Activated CD8-positive, alpha-beta memory T cell treated with anti-CD3 and anti-CD28 coated beads, Interleukin-2, amount 50 U/mL, for 4 hours (primary cell): ENCODE measurements at places on chromosomes 6 and 20.

- DNase-seq = no peak
Observed at GRCh38 chr20:36173451-36173933, 19.0 kb downstream of the EPB41L1 start.

DNA sequence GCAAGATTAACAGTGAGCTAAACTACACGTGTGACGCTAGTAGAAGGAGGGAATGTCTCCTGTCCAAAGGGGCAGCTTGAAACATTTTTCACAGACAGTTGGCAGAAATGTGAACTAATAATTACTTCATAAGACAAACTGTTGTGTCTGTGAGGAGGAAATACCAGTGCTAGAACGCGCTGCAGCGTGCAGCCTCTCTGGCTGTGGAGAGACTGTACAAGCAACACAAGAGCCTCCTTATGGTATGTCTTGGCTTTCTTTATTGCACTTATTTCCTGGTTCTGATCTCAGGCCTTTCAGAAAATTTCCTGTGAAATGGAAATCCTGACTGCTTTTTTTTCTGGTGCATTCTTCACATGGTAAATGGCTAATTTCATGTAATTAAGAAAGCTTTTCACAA, 25.3 kb upstream of the TIAM2 start:
- DNase-seq = no peak

GRCh38 chr6:151185148-151185547, 54.6 kb upstream of the AKAP12 start:
- DNase-seq = no peak

DNA sequence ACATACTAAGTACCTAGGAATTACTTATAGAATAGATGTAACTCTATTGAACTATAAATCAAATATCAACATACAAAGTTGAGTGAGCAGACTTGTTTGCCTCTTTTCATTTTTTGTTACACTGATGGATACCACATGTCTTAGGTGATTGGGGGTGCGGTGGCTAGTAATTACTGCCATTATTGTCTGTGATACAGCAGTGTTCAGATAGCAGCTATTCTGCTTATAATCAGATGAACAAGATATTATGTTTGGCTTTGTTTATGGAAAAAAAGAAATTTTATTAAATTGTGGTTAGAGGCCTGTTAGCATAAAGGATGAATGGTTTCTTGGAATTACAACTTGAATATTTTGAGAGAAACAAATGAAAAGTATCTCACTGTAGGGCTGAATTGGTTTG, 55.9 kb downstream of the KCNQ5 start:
- no peak for DNase-seq

GRCh38 chr20:62367136-62367632, at the start of gene LAMA5:
LAMA5 (minus strand) TSS chr20:62367312; CDS start chr20:62367245, 67 bp downstream.
- no peak for DNase-seq

DNA sequence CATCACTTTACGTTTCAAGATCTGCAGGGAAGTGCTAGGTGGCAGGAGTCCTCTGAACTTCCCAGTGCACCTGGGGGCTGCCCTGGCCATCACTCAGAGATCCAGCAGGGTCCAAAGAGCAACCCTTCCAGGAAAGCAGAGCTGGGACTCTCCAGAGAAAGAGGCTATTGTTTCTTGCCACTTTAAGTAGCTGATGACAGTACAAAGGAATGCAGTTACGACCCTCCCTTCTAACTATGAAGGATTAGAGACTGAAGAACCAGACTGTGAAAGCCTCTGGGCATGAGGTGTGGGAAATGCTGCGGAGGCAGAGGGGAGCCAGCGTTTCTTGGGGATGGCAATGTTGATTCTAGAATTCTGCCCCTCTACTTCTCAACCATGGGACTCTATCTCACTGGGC, 189.1 kb upstream of the SUPT3H start:
- no peak for DNase-seq

- no peak for DNase-seq
Observed at GRCh38 chr6:169510871-169511270, 191.0 kb downstream of the WDR27 start.

- DNase-seq = no peak
Observed at GRCh38 chr20:36736451-36737182, 9.3 kb downstream of the NDRG3 start.

GRCh38 chr6:130534627-130535026, 168.8 kb downstream of the TMEM200A start:
- no peak for DNase-seq

- no peak for DNase-seq
Observed at GRCh38 chr6:30264743-30265142, 51.5 kb upstream of the TRIM26 start.

GRCh38 chr6:138657065-138657425, 116.5 kb upstream of the CCDC28A start:
- no peak for DNase-seq

DNA sequence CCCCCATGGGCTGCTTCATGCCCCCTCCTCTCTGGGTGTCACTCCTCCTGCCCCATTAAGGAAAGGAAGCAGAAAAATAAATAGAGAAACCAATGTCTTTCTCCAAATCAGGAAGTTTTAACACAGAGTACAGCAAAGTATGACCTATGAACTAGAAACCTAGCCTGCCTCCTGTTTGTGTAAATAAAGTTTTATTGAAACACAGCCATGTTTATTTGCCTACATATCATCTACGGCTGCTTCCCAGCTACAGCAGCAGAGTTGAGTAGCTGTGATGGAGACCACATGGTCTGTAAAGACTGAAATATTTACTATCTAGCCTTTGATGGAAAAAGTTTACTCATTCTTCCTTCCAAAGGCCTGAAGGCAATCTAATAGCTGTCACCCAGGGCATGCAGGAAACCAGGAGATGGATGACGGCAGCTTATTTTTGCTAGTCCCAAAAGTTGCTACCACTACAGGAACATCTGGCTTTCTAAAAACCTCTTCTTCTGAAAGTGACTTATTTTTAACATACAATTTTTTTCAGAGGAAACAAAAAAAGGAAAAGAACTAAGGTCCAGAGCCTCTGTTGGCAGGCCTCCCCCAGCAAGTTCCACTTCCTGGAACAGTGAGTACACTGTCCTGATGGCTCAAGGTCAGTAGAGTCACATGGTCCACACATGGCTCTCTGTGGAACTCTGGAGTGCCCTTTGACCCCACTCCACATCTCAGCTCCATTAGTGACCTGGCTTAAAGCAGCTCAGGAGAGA, 287.8 kb downstream of the PTPRT start:
- no peak for DNase-seq

DNA sequence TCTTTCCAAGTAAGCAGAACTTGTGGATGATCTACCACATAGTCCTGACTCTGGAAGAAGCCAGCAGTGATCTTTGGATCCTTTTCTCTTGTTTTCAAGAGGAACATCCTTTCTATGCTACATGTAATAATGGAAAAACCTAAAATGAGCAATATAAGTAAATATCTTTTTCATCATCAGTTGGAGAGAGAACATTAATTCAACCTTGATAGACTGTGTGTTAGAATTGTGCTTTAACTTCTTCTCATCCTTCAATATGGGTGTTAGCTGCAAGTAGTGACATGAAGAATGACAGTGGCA, 65.6 kb upstream of the IFNGR1 start:
- no peak for DNase-seq

DNA sequence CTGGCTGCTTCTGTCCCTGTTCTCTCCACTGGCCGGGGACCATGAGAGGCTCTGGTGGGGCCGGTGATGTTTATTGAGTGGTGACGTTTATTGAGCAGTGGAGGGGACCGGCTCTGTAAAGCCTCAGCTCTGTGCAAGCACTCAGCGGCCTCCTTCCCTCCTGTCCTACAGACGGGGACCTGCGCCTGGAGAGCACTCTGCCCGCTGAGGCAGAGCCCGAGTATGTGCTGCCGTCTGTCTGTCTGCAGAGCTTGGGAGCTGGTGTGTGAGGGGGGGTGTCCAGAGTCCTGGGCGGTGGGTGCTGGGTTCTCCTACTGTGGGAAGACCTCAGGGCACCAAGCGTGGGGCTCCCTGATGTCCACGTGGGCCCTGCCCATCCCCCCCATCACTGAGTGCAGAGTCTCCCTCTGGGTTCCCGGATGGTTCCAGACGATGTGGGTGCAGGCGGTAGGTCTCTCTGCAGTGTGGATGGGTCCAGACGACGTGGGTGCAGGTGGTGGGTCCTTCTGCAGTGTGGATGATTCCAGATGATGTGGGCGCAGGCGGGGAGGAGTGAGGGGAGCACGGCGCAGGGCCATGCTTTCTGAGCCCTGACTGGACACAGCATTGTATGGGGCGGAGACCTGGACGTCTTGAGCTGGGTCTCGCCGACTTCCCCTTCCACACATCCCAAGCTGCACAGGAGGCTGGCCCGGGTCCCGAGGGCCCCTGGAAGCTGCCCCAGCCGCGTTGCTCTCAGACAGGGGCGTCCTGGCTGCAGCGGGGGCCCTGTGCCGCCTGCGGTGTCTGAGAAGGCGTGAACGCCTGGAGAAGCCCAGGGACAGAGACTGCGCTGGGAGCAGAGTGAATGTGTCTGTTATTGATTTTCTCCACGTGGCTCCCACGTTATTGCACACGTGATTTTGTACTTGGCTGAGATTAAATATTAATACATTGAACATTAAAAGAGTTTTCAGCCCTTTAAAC, 14.9 kb upstream of the BHLHE23 start:
- DNase-seq = no peak

DNA sequence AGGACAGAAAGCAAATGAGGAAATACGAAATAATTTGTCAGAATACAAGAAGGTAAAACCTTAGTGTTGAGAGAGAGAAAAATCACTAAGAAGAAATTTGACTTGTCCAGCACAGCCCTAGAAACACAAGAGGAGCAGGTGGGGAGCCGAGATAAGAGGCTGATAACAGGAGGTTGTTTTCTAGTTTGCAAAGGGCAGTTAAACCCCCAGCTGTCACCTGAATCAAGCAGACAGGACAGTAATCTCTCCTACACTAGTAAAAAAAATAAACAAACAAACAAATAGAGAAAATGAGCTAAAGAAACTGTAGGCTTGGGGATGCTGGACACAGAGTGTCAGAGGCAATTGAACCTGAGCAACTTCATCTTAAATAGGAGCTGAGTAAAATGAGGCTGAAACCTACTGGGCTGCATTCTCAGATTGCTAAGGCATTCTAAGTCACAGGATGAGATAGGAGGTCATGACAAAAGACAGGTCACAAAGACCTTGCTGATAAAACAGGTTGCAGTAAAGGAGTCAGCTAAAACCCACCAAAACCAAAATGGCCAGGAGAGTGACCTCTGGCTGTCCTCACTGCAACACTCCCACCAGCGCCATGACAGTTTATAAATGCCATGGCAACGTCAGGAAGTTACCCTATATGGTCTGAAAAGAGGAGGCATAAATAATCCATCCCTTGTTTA, 40.4 kb downstream of the FAM184A start:
- no peak for DNase-seq

- DNase-seq = no peak
Observed at GRCh38 chr6:113809826-113810225, 47.3 kb upstream of the MARCKS start.

DNA sequence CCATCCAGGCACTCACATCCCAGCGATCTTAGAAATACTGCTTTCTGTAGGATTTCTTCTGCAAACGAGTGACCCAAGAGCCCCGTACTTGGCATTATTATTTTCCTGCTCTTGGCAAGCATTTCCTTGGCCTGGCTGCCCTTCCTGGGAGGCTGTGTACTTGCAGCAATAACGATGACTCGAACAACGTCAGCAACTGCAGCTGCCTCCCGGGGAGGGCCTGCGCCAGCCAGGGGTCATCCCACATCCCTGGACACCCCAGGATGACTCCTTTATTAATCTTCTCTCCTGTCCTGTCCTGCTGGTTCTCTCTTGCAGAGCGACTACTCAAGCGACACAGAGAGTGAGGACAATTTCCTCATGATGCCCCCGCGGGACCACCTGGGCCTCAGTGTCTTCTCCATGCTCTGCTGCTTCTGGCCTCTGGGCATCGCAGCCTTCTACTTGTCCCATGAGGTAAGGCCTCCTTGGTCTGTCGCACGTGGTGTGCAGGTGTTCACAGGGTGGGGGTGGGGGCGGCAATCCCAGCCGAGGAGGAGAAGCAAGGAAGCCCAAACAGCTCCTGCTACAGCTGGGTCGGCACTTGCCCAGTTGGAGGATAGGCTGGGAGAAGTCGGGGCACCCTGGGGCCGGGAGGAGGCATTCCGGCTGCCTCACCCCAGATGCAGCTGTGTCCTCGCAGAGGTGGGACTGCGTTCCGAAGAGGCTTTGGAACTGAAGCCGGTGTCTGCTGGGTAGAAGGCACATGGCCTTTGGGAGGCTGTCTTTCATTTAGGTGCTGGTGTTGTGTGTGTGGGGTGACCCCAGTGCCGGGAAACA, 115.3 kb downstream of the SYNDIG1 start:
- no peak for DNase-seq

DNA sequence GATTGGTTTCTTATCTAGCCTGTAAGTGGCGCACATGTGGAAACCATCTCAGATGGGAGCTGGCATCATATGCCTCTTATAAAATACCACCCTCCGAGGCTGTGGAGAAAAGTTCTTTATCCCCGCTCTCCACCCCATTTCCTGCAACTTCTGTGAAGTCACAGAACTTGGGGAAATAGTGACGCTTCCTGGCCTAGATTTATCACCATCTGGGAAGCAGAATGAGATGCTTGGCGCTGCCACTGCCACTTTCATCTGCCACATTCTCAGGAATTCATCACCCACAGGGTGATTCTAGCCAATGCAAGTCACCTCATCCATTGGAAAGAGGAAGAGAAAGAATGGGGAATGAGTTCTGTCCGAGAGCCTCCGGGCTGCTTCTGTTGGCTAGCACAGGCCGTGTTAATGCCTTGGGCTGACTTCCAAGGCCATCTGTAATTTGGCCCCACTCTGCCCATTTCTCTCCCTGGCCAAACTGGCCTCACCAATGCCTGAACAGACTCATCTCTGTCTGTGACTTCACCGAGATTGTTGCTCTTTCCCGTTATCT, 148.8 kb upstream of the SOX4 start:
- DNase-seq = no peak

- DNase-seq = no peak
Observed at GRCh38 chr6:14431385-14432330, 314.1 kb downstream of the CD83 start.

GRCh38 chr6:142857233-142857761, 87.7 kb downstream of the HIVEP2 start:
- DNase-seq = no peak

DNA sequence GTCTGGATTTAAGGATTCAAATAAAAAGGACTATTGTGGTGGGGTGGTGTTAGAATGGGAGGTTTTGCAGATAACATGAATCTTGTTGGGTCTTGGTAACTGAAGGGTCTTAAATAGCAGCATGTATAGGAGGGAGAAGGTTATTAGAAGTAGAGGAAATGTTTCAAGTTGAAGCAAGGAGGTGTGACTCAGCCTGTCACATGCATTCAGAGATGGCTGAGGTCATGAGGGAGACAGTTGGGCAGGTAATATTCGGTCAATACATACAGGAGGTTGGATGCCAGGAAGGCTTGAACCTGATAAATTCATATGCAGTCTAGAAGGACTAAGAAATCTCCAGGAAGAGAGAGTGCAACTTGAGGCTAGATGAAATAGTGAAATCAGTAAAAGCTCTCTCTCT, 6.1 kb downstream of the KLHL31 start:
- no peak for DNase-seq
